T-helper 2 cell (primary cell): ENCODE measurements at places on chromosomes 7 and 10.

DNA sequence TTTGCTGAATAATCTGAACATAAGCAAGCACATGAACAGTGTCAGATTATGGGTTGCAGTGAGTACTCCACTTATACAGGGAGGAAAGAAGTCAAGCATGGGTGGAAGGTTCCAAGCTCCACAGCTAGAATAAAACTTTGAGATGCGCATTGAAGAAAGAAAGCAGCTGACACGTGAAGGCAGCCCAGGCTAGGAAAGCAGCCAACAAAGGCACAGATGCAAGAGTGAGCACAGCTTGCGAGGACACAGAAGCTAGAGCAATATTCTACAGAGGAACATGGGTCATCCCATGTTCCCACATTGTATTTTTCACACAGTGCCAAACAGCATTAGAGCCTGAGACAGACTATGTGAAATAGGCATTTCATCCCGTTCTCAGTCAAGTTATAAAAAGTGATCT lies 194.6 kb upstream of the TBX20 start:
- no peak for DNase-seq

DNA sequence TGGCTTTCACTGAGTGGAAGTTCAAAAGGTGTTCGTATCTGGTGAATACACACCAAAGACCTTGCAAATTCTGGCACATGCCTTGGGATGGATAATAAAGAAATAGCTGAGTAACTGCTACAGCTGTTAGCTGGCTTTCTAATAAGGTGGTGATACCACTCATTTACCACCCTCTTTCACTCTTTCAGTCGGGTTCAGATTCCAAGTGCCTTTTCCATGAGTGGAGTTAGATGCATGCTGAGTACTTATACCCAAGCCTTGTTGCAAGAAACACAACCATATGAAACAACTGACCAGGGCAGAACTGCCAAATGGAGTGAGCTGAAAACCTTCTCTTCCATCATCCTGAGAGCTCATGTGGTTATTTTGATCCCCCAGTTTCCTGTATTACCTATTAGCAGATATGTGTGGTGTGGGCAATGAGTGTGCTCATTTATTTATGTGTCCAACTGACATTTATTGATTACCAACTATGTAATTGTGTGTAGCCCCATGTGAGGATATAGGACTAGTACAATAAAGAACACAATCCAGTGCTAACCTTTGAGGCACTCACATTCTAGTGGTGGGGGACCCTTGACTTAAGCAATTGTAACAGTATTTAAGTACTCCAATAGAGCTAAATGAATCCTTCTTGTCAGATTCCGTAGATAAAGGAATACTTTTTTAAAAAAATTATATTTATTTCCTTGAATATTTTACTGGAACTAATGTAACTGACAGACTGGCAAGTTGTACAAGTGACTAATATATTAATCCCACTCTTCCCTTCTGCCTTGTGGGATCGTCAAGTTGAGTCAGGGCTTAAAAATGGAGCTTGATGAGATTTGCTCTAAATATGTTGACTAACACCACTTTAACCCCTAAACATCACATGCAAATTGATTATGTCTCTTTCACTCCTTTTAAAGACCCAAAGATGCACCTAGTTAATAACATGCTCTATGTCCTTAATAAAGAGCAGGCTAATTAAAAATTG lies 124.7 kb downstream of the ARID5B start:
- DNase-seq, result no peak

DNA sequence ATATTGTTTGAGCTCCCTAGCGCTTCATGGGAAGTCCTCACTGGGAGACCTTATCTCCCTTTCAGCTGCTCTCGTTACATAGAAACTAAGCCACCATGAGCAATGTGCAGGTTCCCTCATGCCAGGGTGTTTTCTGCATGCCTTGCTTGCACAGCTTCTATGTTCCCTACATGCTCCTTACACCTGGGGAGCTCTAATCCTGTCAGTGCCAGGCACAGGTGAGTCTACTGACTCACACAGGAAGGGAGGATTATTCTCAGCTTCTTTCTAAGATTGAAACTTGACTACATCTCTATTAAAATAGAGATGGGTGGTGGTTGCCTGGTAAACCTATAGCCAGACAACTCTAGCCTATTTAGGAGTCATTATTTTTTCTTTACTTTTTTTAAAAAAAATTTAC lies 375.7 kb upstream of the CDC14C start:
- DNase-seq, result no peak

GRCh38 chr10:91023700-91024398 lies 103.0 kb upstream of the ANKRD1 start:
- no peak for DNase-seq

- DNase-seq, result no peak
Measured at GRCh38 chr7:83836028-83836427, 187.1 kb upstream of the SEMA3E start.
